ENCODE measurements at places on chromosomes 2 and 18.
A peak's percentile ranks its signal among the peaks of the same experiment; 100 is the strongest.

DNA sequence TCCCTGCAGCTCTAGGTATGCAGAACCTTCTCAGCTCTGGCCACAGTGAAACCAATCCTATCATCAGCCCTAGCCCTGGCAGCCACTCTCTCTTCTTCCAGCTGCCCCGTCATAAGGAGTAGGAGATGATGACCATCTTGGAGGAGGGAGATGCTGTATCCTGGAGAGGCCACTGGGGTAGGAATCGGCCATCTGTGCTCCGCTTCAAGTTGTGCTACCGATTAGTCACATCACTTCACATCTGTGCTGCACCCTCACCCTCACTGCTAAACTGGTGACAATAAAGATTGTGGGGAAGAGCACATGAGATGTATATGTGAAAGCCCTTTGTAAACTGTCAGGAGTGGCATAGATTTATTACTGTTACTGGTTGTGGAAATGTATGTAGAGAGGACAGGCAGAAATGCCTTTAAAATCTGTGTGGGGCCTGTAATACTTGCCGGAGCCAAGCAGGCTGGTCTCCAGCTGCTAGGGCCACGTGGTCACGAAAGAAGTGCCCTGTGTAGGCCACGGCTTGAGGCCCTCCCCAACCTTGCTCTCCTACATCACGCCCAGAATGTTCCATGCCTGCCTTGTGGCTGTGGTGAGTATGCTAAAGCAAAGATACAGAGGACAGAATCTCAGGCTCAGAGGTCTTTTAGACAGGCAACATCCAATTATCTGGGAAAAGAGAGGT lies 236.8 kb downstream of the CLIP4 start:
- no peak for DNase-seq

GRCh38 chr2:196935432-196935831 lies 8.9 kb upstream of the PGAP1 start:
- no peak for DNase-seq

- no peak for DNase-seq
Measured at GRCh38 chr2:184444623-184445223, 153.6 kb upstream of the ZNF804A start.

DNA sequence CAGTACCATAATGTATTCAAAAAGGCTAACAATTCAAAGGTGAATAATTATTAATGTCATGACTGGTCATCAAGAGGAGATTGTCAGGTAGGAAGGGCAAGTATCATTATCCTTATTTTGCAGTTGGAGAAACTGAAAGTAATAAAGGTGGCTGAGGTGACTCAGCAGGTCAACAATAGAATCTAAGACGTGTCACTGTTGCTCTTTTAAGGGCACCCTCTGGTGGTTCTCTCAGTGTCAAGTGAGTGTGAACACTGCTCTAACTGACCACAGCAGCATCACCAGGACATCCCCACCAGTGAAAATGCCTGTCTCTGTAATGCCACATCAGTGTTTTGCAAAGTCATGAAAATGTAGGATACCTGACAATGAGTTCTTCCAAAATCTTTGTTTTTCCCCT lies 69.7 kb downstream of the DCC start:
- no peak for DNase-seq

- DNase-seq = no peak
Measured at GRCh38 chr2:35251156-35251555, 1104.4 kb upstream of the CRIM1 start.

DNA sequence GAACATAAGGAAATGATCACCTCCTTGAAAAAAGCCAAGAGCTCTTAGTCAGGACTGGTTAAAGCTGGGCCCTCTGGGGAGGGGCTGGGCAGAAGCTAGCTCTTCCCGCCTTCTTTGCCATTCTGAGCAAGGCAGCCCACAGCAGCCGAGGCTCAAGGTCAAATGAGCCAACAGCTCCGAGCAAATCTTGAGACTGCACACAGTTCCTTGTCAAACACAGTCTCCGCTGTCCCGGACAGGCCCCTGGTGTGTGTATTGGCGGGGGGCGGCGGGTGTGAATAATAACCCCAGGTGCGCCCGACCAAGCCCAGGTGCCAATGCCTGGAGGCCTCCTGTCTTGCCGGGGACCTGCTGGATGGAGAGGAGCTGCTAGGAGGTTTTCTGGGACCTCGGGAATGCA lies 46.4 kb upstream of the ACAA2 start:
- DNase-seq = no peak

GRCh38 chr2:112583497-112584133 lies 794 bp upstream of the CHCHD5 start:
- peak; percentile 42 for DNase-seq

- DNase-seq = no peak
Measured at GRCh38 chr2:236790963-236791362, 221.3 kb downstream of the ACKR3 start.

GRCh38 chr2:1125633-1126370 lies 175.2 kb downstream of the SNTG2 start:
- DNase-seq = no peak

DNA sequence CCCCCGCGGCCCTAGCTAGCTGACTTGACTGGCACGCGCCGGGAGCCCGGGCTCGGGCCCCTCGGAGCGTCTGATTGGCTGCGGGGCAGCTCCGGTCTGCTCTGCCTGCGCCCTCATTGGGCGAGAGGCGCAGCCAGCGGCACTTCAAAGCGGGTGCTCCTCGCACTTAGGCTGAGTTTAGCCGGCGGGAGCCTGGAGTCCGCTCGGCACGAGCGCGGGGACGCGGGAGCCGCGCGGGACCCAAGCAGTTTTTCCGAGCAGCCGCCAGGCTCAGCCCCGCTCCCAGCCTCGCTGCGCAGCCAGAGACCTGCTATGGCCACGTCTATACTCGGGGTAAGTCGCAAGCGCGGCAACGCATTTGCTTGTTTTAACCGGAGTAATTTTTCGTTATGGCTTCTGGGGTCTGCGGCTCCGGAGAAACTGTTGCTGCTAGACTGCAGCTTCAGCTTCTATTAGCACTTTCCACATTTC lies at the start of gene SP9:
Gene SP9, plus strand, starts transcription at position 174 of the 471 bp plus-strand sequence. Its CDS starts 139 bp downstream, at position 313.
- peak; percentile 28 for DNase-seq

- no peak for DNase-seq
Measured at GRCh38 chr2:159044804-159045286, 76.4 kb downstream of the TANC1 start.

DNA sequence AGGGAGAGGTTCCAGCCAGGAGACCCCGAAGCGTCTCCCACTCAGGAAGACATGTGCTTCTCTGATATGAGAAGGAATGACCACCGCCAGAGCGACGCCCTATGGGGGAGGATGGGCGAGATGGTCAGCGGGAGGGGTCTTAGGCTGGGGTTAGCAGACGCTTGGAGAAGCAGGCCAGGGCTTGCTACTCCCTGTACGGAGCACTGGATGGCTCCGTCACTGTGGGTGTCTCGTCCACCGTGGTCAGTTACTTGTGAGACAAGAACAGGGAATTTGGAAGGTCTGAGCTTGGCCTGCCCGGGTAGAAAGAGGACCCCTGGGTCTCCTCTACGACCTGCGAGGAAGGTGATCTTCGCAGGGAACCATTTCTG lies 39.8 kb downstream of the TMEM18 start:
- no peak for DNase-seq

GRCh38 chr2:34387536-34387935 lies 788.4 kb upstream of the FAM98A start:
- no peak for DNase-seq

DNA sequence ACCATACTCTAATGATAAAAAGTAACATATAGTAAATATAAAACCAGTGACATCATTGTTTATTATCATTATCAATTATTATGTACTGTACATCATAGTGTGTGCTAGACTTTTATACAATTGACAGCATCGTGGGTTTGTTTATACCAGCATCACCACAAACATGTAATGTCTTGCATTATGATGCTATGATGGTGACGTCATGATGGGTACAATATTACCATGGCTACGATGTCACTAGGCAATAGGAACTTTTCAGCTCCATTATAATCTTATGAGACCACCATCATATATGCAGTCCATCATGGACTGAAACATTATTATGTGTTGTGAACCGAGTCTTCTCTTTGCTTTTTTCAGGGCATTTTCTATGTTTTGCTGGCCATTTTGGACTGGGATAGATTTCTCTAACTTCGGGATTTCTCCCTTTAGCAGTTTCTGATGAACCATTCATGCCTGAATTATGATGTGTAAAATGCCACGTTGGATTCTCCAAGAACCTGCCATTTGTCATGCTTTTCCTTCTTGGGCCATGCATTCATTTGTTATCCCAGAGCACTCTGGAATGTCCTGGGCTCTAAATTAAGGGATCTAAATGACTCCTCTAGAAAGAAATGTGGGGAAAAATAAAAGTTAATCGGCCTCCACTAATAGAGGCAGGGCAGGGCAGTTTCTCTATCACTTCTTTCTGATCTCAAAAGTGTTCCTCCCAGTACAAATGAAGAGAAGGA lies 325.6 kb upstream of the TNP1 start:
- no peak for DNase-seq

GRCh38 chr18:7221424-7222155 lies 9.3 kb upstream of the LRRC30 start:
- peak; percentile 66 for DNase-seq

All from NCI-H2081 (cell line).